ENCODE measurements at places on chromosomes 7 and 10.

GRCh38 chr7:146606628-146607027, 490.0 kb downstream of the CNTNAP2 start:
- no peak for DNase-seq

DNA sequence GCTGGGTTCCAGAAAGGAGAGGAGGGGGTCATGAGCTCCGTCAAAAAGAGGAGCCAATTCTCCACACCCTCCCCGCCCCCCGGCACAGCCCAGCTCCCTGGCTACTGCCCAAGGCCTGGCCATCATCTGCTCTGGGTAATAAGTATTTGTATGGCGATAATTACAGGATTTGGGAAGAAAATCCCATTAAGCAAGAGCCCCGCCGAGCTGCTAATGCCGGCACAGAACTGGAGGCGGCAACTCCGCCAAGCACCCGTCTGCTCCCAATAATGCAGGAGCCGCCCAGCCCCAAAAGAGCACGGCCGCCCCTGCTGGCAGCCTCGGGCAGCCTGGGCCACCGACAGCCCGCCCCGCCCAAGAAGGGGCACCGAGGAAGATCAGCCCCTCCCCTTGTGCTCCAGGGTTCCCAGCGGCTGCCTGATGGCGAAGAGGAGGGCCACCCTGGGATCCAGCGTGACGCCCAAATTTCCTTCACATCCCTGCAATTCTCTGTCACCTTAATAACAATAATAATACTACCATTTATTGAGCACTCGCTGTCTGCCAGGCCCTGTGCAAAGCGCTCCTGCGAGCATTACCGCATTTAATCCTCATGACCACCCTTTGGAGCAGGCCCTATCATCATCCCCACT, 5.9 kb downstream of the SLIT1 start:
- DNase-seq: no peak

- DNase-seq: no peak
These were observed 61.0 kb upstream of the PAPSS2 start for GRCh38 chr10:87598700-87599099.

GRCh38 chr10:5988336-5988920, 11.1 kb upstream of the IL15RA start:
- DNase-seq: no peak

DNA sequence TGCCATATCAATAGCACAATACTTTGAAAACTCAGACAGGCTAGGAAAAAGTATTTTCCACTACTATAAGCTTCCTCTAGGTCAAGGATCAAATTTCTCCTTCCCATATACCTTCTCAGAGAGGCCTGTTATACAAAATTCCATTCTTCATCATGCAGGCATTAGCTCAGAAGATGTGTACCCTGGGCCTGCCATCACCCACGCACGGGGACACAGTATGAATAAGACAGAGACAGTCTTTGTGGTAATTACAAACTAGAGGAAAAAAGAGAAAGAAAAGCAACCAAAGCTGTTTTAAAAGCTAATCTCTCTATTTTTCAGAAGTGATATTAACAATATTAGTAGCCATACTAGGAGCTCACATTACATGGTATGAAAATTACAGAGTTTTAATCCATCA, 236.8 kb upstream of the AOAH start:
- no peak for DNase-seq

GRCh38 chr7:155392726-155393570, 65.0 kb upstream of the EN2 start:
- DNase-seq: no peak

GRCh38 chr10:68315582-68315981, 16.3 kb upstream of the HNRNPH3 start:
- DNase-seq: no peak

GRCh38 chr7:94133460-94133859, 129.3 kb upstream of the BET1 start:
- DNase-seq: no peak

All from NCI-H2171 (cell line).